ENCODE measurements at places on chromosomes 12 and 14. TPM values are rescaled to one million over a fixed set of nuclear protein-coding genes. Genes with fewer than 3 reads are reported as not detected.

PLCZ1 gene
- 1.5 TPM for total RNA-seq

- no peaks in the 10 kb centered on the region for H3K27me3 ChIP-seq
- H3K27ac ChIP-seq, result no peak overlapping the region
- H3K4me1 ChIP-seq, result peaks cover 14% of the 10 kb centered on the region
Measured at GRCh38 chr12:31737345-31737744, 8.5 kb upstream of the AMN1 start.

COL2A1 gene
- total RNA-seq, result not detected

VAMP1 gene
- total RNA-seq, result 6.1 TPM

DNA sequence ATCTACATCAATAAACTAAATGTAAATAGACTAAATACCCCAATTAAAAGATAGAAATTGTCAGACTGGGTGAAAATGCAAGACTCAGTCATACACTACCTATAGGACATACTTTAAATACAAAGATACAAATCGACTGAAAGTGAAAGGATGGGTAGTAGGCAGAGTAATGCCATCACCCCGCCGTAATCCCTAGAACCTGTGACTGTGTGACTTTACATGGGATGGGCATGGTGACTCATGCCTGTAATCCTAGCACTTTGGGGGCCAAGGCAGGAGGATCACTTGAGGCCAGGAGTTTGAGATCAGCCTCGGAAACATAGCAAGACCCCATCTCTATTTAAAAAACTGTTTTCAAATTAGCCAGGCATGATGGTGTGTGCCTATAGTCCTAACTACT is 2.6 kb upstream of the EVL start:
- H3K4me3 ChIP-seq, result no peak overlapping the region
- H3K27ac ChIP-seq, result no peak overlapping the region
- no peak for DNase-seq
- H3K36me3 ChIP-seq, result no peaks in the 10 kb centered on the region
- H3K4me1 ChIP-seq, result peaks cover 54% of the 10 kb centered on the region

CDKN3 gene
- total RNA-seq, result 2.7 TPM
